Right lobe of liver (tissue), 6 donors: ENCODE measurements at places on chromosomes 12 and 14.

GRCh38 chr12:99713946-99714520 is 66.5 kb downstream of the GARIN6 start:
- H3K4me3 ChIP-seq: no peak overlapping the region
- no peaks in the 10 kb centered on the region for H3K4me1 ChIP-seq
- no peak overlapping the region for H3K27ac ChIP-seq
- no peaks in the 10 kb centered on the region for H3K27me3 ChIP-seq
- DNase-seq: no peak

GRCh38 chr14:54658836-54659235 is 91.9 kb downstream of the SAMD4A start:
- no peak overlapping the region for H3K4me3 ChIP-seq
- no peaks in the 10 kb centered on the region for H3K4me1 ChIP-seq

- H3K4me1 ChIP-seq: no peaks in the 10 kb centered on the region
- peak overlapping the region; percentile 69 for H3K4me3 ChIP-seq
- H3K27me3 ChIP-seq: no peaks in the 10 kb centered on the region
- H3K36me3 ChIP-seq: no peaks in the 10 kb centered on the region
- no peak for DNase-seq
These were observed 737 bp downstream of the SPX start for GRCh38 chr12:21526721-21527345.

DNA sequence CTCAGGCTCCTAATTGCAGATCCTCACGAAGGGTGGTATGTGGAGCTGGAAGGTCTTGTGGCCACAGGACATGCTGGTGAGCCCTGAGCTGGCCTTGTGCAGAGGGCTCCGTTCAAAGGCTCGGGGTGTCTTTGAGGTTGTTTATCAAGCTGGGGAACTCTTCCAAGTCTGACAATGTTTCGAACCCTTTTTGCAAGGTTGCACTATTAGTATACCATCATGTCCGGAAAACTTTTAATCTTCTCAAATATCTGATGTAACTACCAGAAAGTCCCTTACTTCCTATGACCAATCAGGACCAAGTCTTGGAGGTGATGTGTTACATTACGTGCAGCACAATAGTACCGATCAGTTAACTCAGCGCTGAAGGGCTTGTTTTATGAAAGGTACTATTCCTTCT is 21.5 kb downstream of the UBR7 start:
- H3K27me3 ChIP-seq: no peaks in the 10 kb centered on the region
- no peaks in the 10 kb centered on the region for H3K36me3 ChIP-seq
- no peak for DNase-seq
- no peaks in the 10 kb centered on the region for H3K4me1 ChIP-seq
- H3K27ac ChIP-seq: no peak overlapping the region

GRCh38 chr14:24368562-24369252 is 723 bp downstream of the NFATC4 start:
- H3K27me3 ChIP-seq: no peaks in the 10 kb centered on the region
- no peak for DNase-seq

DNA sequence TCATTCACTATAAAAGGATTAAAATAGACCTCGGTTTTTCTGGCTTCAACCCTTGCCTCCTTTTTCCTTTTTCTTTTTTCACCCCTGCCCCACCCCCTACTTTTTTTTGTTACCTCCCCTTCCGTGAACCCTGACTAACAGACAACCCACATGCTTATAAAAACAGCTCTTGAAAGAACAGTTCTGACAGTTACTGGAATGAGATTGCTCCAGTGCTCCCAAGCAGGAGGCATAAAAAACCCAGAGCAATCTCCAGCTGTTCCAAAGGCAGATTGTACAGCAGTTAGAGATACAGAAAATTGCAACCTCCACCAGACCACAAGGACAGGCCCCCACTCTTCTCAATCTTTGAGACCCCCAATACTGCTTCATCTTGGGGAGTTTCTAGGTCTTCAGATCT is 29.9 kb upstream of the TMEM260 start:
- DNase-seq: no peak
- no peaks in the 10 kb centered on the region for H3K36me3 ChIP-seq
- H3K27me3 ChIP-seq: no peaks in the 10 kb centered on the region
- no peaks in the 10 kb centered on the region for H3K4me1 ChIP-seq

GRCh38 chr12:46442738-46443137 is 70.2 kb upstream of the SLC38A2 start:
- no peaks in the 10 kb centered on the region for H3K36me3 ChIP-seq
- DNase-seq: no peak
- no peaks in the 10 kb centered on the region for H3K27me3 ChIP-seq
- H3K4me1 ChIP-seq: peaks cover 6% of the 10 kb centered on the region

- H3K27me3 ChIP-seq: no peaks in the 10 kb centered on the region
- H3K4me3 ChIP-seq: no peak overlapping the region
- H3K36me3 ChIP-seq: no peaks in the 10 kb centered on the region
These were observed 1.5 kb upstream of the CRIP2 start for GRCh38 chr14:105473033-105473676.

DNA sequence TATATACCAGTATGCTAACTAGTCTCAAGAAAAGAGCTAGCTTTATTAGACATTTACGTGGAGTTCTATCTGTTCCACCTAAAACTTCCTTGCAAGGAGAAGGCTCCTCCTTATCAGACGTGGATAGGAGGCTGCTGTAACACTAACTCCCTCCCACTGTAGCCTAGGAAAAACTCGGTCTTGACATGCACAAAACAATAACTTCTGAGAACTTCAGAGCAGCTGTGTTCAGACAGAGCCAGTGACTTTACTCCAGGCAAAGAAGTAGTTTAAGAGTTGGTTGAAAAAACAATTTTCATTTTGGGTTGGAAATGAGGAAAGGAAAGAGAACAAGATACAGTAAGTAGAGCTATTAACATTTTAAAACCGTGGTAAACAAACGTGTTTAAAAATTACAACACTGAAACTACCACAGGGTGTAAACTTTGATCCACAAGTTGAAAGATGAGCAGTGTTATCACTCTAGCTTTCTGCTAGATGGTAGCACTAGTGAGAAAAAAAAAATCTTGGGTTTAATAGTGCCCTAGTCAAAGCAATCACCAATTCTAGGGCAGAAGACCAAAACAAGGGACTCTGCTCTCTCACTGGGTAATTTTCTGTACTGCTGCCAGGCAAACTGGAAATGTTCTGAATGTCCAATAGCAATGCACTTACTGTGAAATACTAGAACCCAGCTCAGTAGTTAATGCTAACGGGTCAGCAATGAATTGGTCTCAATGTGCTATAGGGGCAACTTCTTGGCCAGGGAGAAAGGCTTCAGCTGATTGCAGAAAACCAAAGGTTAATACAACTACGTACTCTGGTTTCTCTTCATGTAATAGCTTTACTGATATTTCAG is 2.4 kb downstream of the ATF7 start:
- H3K4me3 ChIP-seq: peak overlapping the region; percentile 74
- DNase-seq: peak; percentile 80
- H3K27me3 ChIP-seq: no peaks in the 10 kb centered on the region
- peak overlapping the region; percentile 91 for H3K27ac ChIP-seq

DNA sequence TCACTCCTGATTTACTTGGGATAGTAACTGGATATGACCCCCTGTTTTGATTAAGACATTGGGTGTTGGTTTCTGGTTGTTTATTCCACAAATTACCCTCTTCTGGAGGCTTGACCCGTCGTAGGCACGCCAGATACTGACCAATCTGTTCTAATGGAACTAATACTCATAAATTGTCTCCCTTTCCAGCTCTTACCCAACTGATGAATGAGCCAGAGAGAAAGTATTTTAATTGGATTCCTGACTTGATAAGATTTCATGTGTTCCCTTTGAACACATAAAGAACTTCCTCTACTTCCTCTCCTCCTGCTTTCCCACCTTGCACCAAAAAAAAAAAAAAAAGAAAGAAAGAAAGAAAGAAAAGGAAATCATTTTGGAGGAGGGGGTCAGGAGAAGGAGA is 340.9 kb downstream of the PCNX1 start:
- H3K4me1 ChIP-seq: no peaks in the 10 kb centered on the region
- H3K27me3 ChIP-seq: no peaks in the 10 kb centered on the region
- H3K27ac ChIP-seq: no peak overlapping the region
- DNase-seq: no peak
- H3K4me3 ChIP-seq: no peak overlapping the region
- H3K36me3 ChIP-seq: no peaks in the 10 kb centered on the region

DNA sequence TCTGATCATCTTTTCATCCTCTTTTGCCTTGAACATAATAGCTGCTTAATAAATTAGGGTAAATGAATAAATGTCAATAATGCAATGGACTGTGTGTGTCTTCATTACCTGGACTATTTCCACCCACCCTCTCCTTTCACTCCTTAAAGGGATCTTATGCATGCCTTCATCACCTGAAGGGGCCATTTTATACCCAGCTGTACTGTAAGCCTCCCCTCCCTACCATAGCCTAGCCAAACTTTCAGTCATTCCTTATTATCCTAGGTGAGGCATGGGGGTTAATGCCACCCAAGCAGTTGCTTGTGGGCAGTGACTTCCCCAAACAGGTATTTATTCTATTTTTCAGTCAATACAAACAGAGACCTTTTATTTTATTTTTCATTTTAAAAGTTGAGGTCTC is 127.8 kb upstream of the PARP11 start:
- no peak overlapping the region for H3K4me3 ChIP-seq
- no peak for DNase-seq
- H3K4me1 ChIP-seq: no peaks in the 10 kb centered on the region
- no peaks in the 10 kb centered on the region for H3K27me3 ChIP-seq
- no peak overlapping the region for H3K27ac ChIP-seq

DNA sequence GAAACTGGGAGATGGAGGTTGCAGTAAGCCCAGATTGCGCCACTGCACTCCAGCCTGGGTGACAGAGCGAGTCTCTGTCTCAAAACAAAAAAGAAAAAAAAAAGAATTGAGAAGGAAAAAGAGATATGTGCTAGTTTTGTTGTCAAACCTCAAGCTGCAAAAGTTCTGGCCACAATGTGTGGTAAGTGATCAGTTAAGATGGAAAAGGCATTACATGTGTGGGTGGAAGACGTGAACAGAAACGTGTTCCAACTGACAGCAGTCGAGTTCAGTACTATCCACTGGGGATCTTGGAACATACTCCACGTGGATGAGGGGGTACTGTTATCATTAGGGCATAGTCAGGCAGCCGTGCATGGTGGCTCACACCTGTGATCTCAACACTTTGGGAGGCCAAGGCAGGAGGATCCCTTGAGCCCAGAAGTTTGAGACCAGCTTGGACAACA is 17.3 kb downstream of the GPR68 start:
- no peak overlapping the region for H3K4me3 ChIP-seq
- no peak overlapping the region for H3K27ac ChIP-seq
- H3K36me3 ChIP-seq: no peaks in the 10 kb centered on the region

DNA sequence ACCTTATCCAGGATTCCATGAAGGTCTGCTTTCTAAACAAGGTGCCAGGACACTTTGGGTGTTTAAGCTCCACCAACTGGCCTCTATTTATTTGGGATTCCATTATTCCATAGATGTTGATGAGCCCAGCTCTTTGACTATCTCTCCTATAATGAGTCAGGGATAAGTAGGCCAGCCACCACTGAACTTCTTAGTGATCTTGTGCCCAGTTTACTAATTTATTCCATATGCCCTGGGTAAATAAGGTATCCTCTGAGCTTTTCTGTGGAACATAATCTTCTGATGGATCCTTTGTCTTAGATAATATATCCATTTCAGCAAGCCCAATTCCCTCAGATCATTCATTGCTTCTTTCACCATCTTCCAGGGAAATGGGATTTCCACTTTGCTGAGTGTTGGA is 535.0 kb downstream of the FOXG1 start:
- H3K27me3 ChIP-seq: no peaks in the 10 kb centered on the region
- DNase-seq: no peak
- H3K4me3 ChIP-seq: no peak overlapping the region
- H3K27ac ChIP-seq: no peak overlapping the region
- H3K36me3 ChIP-seq: no peaks in the 10 kb centered on the region
- no peaks in the 10 kb centered on the region for H3K4me1 ChIP-seq

- no peaks in the 10 kb centered on the region for H3K27me3 ChIP-seq
- no peak for DNase-seq
- H3K4me3 ChIP-seq: no peak overlapping the region
- no peak overlapping the region for H3K27ac ChIP-seq
- no peaks in the 10 kb centered on the region for H3K4me1 ChIP-seq
These were observed 79.6 kb downstream of the OTX2 start for GRCh38 chr14:56730538-56731145.

- H3K4me1 ChIP-seq: peaks cover 23% of the 10 kb centered on the region
- DNase-seq: no peak
- no peaks in the 10 kb centered on the region for H3K36me3 ChIP-seq
- H3K4me3 ChIP-seq: no peak overlapping the region
- no peaks in the 10 kb centered on the region for H3K27me3 ChIP-seq
- no peak overlapping the region for H3K27ac ChIP-seq
These were observed 161.2 kb downstream of the TMTC3 start for GRCh38 chr12:88303335-88303734.

DNA sequence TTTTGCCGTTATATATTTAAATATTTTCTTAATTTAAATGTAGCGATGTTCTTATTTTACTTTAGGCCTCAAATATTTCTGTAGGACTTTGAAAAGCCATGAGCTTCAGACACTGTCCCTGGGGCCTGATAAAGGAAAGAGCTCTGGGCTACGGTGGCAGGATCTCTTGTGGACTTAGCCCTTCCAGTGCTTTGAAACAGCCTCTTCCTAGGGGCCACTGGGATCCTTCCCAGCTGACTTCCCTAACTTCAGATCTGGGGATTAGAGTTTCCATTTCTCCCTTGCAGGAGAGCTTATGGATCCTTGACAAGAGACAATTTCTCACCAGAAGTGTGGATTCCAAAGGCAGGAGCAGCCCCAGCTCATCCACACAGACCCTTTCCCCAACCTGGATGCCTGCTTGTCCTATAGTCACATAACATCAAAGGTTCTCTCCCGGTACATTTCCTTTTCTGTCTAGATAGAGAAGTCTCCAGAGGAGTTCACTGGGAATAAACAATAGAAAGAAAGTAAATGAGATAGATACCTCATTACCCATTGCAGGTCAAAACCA is 221.4 kb downstream of the TTC6 start:
- no peaks in the 10 kb centered on the region for H3K4me1 ChIP-seq
- no peak for DNase-seq
- no peaks in the 10 kb centered on the region for H3K36me3 ChIP-seq
- H3K27ac ChIP-seq: no peak overlapping the region
- no peak overlapping the region for H3K4me3 ChIP-seq

- H3K27me3 ChIP-seq: no peaks in the 10 kb centered on the region
- no peaks in the 10 kb centered on the region for H3K4me1 ChIP-seq
- H3K36me3 ChIP-seq: no peaks in the 10 kb centered on the region
These were observed 241.3 kb upstream of the DAAM1 start for GRCh38 chr14:58947156-58947555.

DNA sequence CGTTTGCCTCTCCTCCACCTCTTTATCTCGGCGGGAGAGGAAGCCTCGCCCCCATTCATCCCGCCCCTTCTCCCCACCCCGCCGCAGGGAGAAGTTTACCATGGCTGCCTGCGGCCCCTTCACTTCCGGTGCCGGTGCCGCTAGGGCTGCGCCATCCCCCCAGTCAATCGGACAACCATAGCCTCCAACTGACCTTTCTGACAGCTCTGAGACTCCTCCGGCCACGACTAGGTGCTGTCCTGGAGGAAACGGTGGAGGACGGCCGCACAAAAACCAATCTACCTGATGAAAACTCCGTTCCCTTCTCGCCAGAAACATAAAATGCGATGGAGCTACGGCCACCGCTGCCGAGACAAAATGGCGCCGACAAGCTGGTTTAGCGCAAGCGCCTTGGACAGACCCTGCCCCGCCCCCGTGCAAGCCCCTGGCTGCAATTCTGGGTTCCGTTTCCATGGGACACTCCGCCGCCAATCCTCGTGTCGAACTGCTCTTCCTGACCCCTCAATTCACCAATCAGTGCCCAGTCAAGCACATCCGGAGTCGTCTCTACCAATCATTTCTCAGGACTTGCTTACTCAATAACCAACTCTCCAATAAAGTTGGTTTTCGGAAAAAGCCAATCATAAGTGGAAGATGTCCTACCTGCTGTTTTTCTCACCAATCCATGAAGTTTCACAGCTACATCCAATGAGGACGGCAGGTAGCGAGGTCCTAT is 436 bp upstream of the ARID4A start:
- H3K36me3 ChIP-seq: no peaks in the 10 kb centered on the region
- peak overlapping the region; percentile 96 for H3K27ac ChIP-seq
- H3K4me1 ChIP-seq: peaks cover 41% of the 10 kb centered on the region
- peak overlapping the region; percentile 97 for H3K4me3 ChIP-seq
- peak; percentile 99 for DNase-seq
